C1 segment of cervical spinal cord (tissue), 14 donors: ENCODE measurements at places on chromosomes 12 and 14.

- DNase-seq = peak; percentile 2
These were observed 89.1 kb upstream of the STAC3 start for GRCh38 chr12:57340104-57340503.

DNA sequence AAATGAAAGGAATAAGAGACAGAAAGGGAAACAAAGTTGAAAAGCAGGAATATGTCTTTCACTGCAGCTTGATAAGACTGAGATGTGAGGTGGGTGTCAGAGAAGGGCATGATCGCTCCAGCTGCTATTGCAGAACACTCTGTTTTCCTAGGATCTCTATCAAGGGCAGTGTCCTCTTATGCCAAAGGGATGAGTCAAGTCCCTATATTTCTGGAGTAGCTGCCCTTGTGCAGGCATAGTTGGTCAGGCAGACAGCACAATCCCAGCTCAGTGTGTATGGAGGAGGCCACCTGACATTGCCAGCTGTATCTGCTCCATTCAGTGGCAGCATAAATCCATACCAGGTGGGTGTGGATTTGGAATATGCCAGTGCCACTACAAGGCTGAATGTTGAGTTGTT is 101.6 kb downstream of the DAD1 start:
- no peak for DNase-seq

DNA sequence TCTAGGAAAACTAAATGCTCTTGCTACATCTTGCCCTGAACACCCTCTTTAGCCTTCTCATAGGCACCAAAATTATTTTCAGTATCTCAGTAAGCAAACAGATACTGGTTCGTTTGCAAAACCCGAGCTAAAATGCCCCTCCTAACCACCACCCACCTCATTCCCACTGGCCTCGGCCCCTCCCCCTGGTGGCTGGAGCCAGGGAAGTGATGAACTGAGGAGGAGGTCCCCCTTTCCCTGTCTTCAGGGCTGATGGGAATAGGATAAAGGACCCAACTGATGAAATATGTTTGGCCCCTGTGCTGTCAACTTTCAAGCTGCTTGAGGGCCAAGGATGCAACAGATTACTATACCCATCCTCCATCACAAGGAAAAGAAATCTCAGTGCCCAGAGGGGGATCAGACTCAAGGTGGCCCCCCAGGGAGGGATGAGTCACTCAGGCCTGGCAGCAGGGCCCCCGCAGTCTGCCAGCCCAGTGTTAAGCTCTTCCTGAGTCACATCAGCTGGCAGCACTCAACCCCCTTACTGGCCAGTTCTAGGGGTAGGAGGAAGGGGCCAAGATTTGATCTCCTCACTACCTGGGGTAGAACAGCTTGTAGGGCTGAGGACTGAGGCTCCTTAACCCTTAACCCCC is 1.7 kb downstream of the ANKRD52 start:
- no peak for DNase-seq

DNA sequence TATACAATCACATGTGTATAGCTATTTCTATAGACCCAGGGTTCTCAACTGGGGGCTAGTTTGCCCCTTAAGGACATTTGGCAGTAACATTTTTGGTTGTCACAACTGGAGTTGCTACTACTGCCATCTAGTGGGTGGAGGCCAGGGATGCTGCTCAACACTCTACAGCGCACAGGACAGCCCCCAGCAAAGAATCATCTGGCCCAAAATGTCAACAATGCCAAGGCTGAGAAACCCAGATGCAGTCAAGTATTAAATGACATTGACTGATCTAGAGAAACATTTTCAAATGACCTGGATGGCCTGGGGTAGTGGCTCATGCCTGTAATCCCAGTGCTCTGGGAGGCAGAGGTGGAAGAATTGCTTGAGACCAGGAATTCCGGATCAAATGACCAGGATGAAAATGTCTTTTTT is 5.8 kb downstream of the WSB2 start:
- no peak for DNase-seq

DNA sequence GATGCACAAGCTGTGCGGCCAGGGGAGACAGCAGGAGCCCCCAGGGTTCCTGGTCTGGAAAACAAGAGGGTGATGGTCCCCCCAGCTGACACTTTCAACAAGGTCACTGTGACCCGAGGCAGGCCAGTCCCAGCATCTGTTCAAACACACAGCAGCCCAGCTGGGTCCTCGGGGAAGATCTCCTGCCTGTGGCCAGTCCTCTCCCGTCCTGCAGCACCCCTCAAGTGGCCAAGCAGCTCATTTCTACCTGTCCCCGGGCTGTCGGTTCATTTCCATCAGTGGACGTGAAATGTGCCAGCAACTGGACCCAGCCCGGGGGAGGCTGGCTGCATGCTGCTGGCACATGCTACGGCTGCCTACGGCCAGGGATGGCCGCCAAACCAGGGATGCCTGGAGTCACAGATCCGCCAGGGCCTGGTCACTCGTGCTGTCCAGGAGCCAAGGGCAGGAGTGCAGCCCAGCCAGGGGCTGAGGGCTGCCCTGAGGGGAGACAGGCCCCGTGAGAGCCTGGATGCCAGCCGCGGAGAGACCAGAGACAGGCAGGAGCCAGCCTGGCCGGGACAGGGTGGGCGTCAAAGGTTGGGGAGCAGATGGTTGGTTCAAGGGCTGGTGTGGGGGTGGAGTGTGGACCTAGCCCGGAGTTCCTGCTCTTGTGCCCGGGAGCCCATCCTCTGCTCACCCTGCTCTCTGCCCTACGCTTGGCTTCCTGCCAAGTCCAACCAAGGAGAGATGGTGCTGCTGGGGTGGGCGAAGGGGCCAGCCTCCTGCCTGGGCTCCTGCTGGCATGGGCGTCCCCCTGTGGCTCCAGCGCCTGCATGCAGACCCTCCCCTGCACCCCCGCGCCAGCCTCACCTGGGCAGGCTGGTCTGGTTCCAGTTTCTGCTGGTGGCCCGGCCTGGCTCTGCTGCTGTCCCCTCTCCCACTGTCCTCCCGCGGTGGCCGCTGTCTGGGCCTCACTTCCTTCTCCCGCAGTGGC is 143.8 kb downstream of the ADGRD1 start:
- DNase-seq = no peak

DNA sequence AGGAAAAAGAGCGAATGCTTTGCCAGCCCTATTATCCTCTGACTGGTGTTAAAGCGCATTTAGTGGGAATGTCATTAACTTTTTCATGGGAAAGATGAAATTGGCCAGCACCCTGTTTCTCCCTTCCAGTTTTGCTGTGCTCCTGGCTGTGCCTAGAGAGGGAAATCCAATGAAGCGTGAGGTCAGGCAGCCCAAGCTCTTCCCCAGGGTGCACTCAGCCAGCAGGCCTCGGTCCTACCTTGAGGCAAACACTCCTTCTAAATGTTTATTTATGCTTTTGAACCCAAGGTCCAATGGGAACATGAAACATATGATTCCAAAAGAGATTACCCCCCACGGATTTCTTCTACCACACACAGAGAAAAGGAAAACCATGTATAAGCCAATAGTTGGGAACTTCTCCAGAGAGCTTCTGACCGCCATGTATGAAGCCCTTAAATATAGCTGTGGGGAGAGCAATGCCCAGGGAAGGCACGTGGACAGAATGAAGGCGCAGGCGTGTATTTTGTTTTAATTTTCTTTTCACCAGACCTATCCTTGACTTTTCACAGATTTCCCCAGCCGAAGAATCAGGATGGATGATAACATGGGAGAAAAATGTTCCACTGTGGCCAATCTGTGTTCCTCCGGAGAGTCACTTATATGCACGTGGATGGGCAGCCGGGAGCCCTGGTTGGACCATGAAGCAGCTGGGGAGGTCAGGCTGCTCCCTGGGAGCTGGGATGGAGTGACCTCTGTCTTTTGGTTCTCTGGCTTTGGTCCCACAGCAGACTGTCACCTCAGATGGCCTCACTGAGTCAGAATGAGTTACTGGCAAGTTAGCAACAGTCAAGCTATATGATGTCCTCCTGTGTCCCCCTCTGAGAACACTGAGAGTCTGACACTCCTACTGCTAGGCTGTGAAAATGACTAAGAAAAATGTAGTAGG is 37.3 kb downstream of the GPR135 start:
- no peak for DNase-seq

- DNase-seq = no peak
These were observed 241.6 kb downstream of the EGLN3 start for GRCh38 chr14:33709283-33709682.
